ENCODE measurements at places on chromosomes 1 and 21.

GRCh38 chr1:82452096-82452495, 651.4 kb downstream of the ADGRL2 start:
- no peak for DNase-seq

DNA sequence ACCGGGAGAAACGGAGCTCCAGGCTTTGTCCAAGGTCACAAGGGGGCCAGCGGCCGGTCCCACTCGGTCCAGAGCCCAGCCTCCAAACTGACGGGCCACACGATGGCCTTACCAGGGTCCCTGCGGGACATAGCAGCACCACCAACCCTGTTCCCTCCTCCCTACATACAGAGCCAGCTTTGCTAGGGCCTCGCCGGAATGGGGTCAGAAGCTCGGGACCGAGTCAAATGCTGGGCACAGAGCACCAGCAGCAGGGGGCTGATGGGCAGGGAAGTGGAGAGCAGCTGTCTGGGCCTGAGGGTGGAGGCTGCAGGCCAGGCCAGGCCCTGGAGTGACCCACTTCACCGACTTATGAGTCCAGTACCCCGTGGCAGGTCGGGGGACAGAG, 14.9 kb upstream of the TTC39A start:
- no peak for DNase-seq

DNA sequence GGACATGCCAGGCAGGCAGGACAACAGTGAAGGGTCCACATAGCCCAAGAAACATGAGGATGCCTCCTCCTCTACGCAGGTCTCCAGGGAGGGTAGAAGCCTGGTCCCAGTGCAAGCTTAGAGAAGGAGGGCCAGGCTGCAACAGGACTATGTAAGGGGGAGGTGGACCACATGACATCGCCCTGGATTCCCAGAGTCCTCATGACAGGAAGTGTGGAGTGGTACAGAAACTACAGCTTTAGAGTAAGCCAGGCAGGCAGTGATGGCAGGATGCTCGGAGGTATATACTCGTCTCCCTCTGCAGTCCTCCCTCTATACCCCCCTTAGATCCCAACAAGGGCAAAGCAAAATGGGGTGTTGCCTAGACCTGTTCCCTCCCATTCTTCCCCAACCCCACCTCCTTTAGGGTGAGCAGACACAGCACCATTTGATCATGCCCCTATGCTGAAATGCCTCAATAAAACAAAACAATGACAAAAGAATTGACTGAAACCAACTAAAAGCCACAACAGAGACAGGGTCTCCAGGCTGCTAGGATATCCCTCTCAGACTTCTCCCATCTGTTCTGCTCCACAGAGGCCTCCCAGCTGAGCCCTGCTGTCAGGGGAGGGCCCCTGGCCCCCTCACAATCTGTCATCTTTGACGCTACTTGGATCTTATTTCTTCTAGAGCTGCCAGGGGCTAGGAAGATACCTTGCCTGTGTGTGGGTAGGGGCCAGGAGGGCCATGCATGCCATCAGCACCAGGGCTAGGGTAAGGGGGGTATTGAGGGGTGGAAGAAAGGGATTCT, 13.1 kb downstream of the FAM78B start:
- DNase-seq = no peak

DNA sequence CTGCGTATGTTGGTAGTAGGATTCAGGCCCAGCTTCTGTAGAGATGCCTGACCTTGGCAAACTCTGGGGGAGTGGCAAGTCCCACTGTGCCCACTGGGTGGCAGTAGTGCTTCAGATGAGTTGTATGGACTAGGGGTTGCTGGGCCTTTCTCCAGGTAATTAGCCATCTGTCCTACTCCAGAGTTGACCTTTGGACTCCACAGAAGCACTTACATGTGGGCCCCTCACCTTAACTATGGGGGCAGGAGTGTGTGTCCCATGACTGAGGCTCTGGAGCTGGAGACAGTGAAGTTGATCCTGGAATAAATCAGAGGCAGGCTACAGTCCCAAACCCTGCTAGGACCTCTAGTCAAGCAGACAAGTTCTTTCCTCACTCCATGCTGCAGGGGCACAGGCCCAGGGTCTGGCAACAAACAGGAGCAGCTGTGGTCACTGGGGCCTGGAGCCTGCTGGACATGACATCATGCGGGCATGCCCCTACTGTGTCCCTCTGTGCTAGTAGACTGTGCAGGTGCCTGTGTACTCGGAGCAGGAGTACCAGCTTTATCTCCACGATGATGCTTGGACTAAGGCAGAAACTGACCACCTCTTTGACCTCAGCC, 4.6 kb downstream of the DMAP1 start:
- no peak for DNase-seq

DNA sequence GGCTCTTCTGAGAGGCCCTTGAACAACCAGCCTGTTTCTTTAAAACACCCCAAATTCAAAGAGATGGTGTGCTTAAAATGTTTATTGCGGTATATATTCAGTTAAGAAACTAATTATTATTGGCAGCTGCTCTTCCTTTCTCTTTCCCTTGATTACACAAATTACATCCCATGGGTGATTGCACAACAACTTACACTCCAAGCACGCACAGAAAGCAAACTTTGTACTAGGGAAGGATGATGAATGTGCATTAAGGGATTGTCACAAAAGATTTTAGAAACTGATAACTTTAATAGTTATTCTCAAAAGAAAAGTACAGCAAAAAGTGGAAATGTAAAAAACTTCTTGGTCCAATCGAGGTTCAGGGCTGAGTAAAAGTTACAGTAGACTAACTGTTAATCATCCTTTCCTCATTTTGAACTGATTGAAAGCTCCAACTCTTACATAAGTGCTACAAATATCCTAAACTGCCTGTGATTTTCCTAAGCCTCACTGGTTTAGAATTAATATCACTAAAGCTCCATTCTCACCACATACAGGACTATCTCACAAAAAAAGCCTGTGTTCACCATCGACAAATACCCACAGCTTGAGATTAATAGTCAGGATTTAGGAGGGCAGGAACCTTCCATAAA, 153.4 kb downstream of the TTLL7 start:
- no peak for DNase-seq

- DNase-seq = no peak
Measured at GRCh38 chr1:214970016-214970415, 112.5 kb upstream of the KCNK2 start.

- DNase-seq = no peak
Measured at GRCh38 chr1:202207292-202207691, 13.7 kb downstream of the LGR6 start.

GRCh38 chr21:34971656-34972055, 77.4 kb downstream of the RUNX1 start:
- no peak for DNase-seq

DNA sequence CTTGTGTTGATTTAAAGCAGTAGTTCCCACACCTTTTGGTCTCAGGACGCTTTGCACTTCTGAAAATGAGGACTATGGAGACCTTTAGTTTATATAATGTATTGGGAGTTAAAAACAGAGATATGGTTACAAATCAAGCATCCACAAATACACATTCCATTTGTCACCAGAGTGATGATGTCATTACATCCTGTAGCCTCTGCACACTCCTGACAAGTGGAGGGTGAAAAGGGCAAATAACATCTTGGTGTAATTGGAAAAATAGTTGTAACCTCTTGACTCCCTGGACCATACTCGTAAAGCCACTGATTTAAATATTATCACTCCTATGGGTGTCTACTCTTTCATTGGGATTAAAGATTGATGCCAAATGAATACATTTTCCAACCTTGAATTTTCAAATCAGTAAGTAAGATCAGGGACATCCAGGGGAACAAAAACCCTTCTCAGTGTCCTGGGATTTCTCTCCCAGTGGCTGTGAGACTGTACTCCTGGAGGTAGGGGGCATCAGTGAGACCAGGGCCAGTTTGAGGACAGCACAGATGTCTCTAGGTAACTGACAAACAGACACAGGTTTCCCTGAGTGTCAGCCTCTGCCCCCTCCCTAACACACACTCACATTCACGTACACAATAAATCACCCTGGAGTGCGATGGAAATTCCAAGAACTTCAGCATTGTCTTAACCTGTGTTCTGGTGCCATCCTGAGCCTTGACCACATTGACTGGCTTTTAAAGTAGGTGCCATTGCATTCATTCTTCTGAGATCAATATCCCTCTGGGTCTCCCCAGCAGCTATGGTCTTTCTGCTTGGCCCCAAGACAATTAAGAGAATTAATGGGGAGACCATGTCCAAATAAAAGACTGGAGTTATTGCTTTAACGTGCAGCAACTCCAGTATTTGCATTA, 63.0 kb downstream of the NR5A2 start:
- DNase-seq = no peak

GRCh38 chr1:173863224-173864161, 4.3 kb downstream of the GAS5 start:
- no peak for DNase-seq
